Lung (tissue), 17 donors: ENCODE measurements at places on chromosomes 2 and 18.

GRCh38 chr2:100248971-100249370, 73.3 kb downstream of the LONRF2 start:
- no peak for DNase-seq

- DNase-seq: no peak
Measured at GRCh38 chr2:34486965-34487364, 887.9 kb upstream of the FAM98A start.

DNA sequence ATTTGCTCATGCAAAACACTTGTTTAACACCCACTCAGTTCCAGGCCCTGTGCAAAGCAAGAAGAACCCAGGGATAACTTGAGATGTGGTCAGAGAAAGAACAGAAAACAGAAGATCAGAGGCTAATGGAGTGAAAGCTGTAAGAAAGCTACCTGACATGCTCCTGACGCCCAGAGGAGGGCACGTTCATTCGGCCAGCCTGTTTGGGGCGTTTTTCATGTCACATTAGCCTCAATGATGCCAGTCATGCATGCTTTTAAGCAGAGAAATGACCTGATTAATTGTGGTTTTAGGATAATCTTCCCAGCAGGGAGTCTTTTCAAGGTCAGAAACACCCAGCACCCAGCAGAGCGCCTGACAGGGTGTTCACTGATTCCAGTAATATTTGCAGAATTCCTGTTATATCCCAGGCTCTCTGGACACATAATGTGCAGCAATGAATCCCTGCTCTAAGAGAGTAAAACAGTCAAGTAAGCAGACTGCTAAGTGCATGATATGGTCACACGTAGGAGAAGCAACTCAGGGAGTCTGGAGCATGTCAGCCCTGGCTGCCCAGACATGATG, 320.0 kb downstream of the LRATD1 start:
- no peak for DNase-seq

GRCh38 chr2:78707776-78708386, 317.6 kb upstream of the REG3G start:
- no peak for DNase-seq

DNA sequence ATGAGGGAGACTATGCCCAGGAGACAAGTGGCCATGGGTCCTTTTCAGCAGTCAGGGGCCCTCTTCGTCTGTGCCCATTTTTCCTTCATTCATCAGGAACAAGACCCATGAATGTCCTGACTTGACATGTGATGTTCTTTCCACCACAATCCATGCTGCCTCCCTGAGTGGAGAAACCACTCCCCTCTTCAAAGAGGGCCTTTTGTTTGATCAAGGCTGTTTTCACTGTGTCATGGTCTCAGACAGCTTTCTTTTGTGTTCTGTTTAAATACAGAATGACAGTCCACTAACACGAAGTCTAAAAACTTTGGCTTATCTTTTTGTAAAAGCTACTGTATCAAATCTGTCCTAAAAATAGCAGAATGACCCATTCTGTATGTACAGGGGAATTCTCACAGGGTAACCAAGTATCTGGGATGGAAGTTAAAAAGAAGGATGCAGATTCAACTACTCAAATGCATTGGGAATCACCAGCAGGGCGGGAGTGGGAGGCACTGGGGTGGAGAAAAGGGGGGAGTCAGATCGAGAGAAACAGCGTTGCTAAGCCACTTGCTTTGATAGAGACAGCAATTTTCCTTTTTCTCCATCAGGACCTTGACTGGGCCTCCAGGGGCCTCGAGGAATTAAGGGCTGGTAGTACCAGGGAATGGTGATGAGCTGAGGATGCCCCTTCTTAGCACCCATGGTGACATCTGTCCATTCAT, 13.9 kb downstream of the LRP2 start:
- DNase-seq: no peak

GRCh38 chr18:30094556-30094955, 948.0 kb downstream of the DSC3 start:
- peak; percentile 2 for DNase-seq

GRCh38 chr18:46591783-46592391, 65.1 kb downstream of the LOXHD1 start:
- peak; percentile 18 for DNase-seq

GRCh38 chr2:46555011-46555410, 75.6 kb downstream of the TMEM247 start:
- DNase-seq: no peak

GRCh38 chr18:21289827-21290226, 47.8 kb downstream of the GREB1L start:
- no peak for DNase-seq

DNA sequence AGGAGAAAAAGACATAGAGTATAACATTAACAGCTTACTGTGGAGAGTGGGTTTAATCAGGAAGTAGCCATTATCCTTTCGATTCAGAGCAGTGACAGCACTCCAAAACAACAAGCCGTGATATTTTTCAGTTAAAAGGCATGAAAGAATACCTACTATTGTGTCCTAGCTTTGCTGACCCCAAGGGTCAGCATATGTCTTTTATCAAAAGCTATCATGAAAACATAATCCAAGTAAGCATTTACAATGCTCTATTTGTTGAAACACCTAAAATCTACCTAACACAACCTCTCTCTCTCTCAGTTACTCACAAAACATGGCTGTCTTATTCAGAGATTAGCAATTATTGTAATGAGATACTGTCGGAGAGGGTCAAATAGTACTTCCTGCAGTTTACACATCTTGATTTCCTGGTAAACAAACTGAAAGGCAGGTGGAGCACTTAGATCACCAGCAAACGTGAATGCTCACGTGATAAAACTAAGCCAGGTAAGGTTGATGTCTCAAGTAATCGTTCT, 100.0 kb downstream of the BAZ2B start:
- DNase-seq: peak; percentile 64

- no peak for DNase-seq
Measured at GRCh38 chr2:174608866-174609214, 11.2 kb upstream of the WIPF1 start.

DNA sequence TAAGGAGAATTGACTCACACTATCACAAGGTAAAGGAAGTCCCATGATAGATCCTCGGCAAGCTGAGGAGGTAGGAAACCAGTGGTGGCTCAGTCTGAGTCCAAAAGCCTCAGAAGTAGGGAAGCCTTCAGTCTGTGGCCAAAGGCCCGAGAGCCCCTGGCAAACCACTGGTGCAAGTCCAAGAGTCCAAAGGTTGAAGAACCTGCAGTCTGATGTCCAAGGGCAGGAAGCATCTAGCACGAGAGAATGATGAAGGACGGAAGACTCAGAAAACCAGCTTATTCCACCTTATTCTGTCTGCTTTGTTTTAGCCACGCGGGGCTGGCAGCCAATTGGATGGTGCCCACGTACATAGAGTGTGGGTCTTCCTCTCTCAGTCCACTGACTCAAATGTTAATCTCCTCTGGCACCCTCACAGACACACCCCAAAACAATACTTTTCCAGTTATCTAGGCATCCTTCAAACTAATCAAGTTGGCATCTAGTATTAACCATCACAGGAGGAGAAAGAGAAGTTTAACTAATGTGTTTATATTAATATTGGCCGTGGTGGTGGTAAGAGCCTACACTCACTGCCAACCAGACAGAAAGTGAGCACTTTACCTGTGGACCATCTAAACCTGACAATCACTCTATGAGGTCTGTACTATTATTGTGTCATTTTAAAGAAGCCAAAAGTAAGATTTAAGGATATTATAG, 8.1 kb upstream of the TRIB2 start:
- no peak for DNase-seq

- no peak for DNase-seq
Measured at GRCh38 chr2:185404578-185404977, 334.0 kb upstream of the FSIP2 start.

DNA sequence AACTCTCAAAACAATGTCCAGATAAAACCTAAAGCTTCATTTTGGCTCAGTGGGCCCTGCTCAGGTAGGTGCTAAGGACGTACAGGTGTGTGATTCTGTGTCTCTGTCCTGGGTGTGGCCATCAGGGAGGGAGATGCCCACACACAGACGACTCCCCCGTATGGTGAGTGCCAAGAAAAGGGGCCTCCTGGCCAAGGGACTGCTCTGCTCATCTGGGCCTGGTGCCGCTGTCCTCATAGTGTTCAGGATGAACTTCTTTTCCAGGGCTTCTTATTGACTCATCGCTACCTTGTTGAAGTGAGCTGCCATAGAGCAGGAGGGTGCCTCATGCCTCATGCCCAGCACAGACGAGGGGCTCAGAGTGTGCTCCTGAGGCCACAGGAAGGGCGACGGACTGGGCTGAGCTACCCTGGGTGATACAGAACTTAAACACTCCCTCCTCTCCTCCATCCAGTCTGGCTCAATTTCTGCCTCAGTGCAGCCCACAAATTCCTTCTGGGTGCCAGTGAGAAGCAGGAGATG, 57.8 kb downstream of the ITGB1BP1 start:
- DNase-seq: no peak

DNA sequence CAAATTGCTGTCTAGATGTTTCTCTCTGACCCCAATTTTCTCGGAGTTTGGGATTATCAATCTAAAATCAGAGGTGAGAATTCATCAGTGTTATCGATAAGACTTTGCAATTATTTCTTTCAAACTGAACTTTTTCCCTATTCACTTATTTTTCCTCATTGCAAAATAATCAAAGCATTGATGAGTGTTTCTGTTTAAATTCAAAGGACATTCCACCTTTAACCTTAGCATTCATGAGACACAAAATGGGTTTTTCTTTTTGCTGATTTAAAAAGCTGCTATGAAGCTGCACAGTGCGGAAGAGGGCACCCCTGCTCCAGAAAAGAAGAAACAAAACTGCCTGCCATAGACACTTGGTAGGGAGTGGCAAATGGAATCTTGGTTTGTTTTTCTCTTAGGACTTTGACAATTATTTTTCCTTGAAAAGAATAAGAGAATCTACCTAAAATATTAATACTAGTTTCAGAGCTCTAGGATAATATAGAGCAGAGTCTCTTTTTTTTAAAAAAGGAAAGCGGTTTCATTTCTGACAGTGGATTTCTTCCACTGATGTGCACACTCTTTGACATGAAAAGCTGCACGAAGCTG, 203.4 kb downstream of the TGIF1 start:
- DNase-seq: no peak

DNA sequence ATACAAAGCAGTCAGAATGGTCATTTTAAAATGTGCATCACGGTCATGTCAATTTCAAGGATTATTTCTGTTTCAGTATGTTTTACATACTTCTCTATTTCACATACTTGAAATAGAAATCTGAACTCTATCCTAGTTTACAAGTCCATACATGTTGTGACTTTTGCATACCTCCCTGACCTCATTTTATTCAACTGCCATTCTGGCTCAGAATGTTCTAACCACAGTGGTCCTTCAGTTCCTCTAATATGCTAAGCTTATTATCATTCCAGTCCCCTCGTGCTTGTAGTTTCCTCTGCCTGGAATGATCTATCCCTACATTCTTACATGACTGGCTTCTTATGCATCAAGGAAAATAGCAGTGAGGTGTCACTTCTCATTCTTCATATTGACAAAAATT, 295.6 kb downstream of the KIAA1328 start:
- no peak for DNase-seq

DNA sequence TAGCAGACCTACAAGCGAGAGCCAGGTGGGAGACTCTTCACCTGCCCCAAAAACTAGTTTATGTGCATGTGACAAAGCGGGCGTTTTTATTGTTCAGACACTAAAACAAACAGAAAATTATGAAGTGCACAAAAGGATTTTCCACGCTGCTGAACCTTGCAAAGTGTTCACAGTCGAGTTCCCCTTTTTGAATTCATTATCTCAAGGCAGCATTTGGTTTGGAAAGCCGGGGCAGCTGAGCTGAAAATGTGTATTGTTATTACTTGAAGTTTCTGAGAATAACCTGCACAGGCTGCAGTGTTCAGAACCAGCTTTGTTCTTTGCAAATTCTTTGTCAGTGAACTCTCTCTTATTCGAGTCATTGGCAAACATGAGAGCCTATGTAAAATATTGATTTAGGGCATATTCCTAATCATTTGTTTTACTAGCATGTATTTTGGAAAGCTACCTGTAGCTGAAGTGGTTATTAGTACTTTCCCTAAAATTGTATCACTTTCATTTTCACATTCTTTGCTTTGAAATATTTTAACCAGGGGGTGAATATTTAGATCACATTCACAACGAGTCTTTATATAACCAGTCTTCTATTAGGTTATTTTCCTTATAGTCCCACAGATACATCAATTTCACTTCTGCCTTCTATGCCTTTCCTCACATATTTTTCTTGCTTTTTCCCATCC, 59.5 kb downstream of the LRRTM1 start:
- no peak for DNase-seq

DNA sequence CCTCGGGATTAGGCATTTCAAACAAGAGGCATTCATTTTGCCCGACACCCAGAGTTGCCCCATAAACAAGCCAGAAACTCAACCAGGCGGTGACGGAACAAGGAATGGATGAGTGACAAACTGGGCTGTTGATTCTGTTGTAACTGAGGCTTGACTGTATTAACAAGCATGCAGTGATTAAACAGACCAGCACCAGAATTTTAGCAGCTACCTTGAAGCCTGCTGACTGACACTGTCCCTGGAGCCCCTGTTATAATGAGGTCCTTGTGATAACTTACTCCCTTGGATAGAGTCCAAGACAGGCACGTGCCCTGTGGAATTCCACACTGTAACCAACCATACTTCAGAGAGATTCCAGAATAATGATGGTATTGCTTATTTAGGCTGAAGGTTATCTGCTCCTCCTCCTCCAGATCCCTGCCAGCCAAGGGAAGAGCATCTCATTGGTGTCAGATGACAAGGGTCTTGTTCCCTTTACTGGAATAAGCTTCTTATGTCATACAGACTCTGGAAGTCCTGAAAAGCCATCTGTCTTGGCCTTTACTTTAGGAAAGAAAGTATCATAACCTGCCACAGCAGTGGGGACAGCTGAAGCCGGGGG, 97.1 kb upstream of the RMDN2 start:
- DNase-seq: peak; percentile 61

GRCh38 chr2:121579309-121579708, 48.6 kb downstream of the RNU4ATAC start:
- DNase-seq: no peak

DNA sequence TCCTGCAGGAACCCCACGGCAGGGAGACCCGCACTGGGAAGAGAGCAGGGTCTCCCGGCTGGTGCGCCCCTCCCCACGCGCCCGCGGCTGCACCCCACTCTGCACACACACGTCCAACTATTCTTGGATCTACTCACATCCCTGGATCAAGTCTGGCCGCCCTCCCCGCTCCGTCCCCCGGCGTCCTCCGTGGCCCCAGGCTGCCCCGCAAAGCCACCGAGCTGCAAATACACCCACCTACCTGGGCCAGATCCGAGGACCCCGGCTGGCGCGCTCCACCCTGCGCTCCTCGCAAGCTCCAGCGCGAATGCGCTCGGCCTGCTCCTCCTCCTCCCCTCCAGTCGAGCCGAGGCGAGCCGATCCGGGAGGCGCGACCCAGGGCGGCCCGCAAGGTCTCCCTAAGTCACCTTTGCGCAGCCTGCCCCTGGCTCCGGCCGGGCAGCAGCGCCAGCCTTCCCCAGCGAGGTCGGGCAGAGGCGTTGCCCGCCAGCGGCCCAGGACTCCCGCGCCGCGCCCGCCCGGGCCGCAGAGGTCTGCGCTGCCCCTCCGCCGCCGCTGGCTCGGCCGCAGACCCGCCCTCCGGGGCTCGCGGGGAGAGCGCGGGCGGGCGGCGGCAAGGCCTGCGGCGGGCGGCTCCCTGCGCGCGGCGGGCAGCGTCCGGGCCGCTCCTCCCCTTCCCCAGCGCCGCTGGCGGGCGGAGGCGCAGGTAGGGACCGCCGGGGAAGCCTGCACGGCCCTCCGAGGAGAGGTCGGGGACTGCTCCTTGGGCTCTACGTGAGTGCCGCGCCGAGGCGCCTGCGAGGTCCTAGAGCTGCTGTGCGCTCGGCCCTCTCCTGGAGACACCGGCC, 126.0 kb downstream of the OSBPL1A start:
- peak; percentile 87 for DNase-seq

GRCh38 chr2:45014831-45015230, 5.6 kb upstream of the SIX2 start:
- DNase-seq: no peak

GRCh38 chr2:61634512-61634911, 96.4 kb upstream of the XPO1 start:
- no peak for DNase-seq
